Stimulated activated CD8-positive, alpha-beta memory T cell treated with anti-CD3 and anti-CD28 coated beads, Interleukin-4, amount 100 ng/mL, for 1 hour (primary cell): ENCODE measurements at places on chromosomes 5 and 9.

DNA sequence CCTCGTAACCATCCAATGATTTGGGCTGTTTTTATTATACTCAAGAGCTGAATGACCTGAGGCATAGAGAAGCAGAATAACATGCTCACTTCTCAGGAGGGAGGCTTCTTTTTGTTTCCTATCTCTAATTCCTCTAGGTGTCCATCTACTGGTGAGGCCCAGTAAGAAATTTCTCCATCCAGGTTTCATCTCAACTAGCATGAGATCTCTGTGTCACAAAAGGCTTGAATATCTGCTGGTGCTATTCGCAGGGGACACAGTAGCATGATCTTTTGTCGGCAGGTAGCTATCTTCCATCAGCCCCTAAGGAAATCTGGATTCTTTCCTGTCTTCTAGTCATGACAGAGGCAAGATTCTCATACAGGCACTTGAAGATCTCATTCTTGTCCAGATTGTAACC lies 8.9 kb downstream of the IFNE start:
- DNase-seq, result no peak

- DNase-seq, result no peak
These were observed 15.7 kb downstream of the ALDOB start for GRCh38 chr9:101419863-101420262.

DNA sequence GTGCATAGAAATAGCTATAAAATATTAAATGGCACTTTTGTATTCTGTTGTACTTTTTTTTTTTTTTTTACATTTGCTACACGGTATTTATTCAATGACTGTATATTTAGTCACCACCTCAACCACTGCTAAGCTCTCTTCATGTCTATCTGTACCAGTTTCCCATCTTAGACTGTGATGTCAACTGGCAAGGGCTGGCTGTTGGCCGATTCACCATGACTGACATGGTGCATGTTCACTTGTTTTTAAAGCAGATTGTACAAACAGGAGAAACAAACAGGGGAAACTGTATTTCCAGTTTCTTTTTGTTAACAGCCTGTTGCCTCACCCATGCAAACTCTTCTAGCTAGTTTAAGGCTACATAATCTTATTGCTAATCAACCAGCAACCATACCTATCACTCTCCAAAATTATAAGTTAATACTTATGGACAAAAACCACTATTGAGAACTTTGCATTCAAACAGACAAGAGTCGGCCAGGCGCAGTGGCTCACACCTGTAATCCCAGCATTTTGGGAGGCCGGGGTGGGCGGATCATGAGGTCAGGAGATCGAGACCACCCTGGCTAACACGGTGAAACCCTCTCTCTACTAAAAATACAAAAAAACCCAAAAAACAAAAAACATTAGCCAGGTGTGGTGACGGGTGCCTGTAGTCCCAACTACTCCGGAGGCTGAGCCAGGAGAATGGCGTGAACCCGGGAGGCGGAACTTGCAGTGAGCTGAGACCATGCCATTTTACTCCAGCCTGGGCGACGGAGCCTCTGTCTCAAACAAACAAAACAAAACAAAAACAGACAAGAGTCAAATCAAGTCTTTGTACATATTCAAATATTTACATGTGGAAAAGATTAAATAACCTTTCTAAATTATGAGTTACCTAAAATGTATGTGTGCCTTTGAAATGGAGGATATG lies 13.2 kb downstream of the ZFAND5 start:
- no peak for DNase-seq

- no peak for DNase-seq
These were observed 81.2 kb upstream of the MIER3 start for GRCh38 chr5:57033103-57033502.

- no peak for DNase-seq
These were observed 76.2 kb downstream of the SLF1 start for GRCh38 chr5:94694671-94695070.

- no peak for DNase-seq
These were observed 39.4 kb downstream of the KLF9 start for GRCh38 chr9:70374962-70375618.

- no peak for DNase-seq
These were observed 421.3 kb downstream of the CETN3 start for GRCh38 chr5:89988129-89988810.
